Chondrocyte (in vitro differentiated cells): ENCODE measurements at places on chromosomes 11 and 22. TPM values are rescaled to one million over a fixed set of nuclear protein-coding genes. Genes with fewer than 3 reads are reported as not detected.

GRCh38 chr22:39309881-39310714, 9.3 kb downstream of the RPL3 start:
- H3K4me3 ChIP-seq = peak overlapping the region; percentile 13
- peaks cover 71% of the 10 kb centered on the region for H3K4me1 ChIP-seq
- H3K27me3 ChIP-seq = no peaks in the 10 kb centered on the region
- H3K27ac ChIP-seq = peak overlapping the region; percentile 100

GRCh38 chr11:121350314-121351082, 57.9 kb downstream of the SC5D start:
- H3K27ac ChIP-seq = no peak overlapping the region
- no peak overlapping the region for H3K4me3 ChIP-seq
- DNase-seq = no peak
- no peaks in the 10 kb centered on the region for H3K36me3 ChIP-seq
- peaks cover 34% of the 10 kb centered on the region for H3K27me3 ChIP-seq

DNA sequence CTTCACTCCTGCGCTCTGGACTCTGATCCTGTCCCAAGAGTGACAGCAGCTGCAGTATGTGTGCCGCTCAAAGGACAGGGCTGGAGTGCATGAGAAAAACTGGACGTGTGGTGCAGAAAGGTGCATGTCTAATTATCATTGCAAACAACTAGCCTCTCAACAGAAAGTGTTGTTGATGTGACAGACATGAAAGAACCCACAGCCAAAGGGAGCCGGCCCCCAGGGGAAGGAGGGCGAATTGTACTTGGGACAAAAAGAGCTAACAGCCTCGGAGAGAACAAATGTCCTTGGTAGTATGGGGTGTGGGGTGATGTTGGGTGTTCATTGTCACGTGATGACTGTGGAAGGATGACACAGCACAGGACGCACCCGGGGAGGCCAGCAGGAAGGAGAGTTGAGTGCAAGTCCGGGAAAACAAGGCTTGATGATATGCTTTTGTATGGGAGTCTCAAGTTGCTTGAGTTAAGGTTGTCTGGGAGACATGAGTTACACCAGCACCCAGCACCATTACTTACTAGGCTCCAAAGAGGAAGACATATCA, 325.5 kb downstream of the NTM start:
- H3K4me1 ChIP-seq = peaks cover 12% of the 10 kb centered on the region
- DNase-seq = no peak
- no peaks in the 10 kb centered on the region for H3K36me3 ChIP-seq
- no peak overlapping the region for H3K4me3 ChIP-seq

The MYBPC3 gene
- total RNA-seq = not detected in 3 replicates

The APOA1 gene
- not detected in 3 replicates for total RNA-seq

The IFITM10 gene
- total RNA-seq = 39.8 to 159 TPM (median 41.2 TPM) in 3 replicates

The TIMP3 gene
- total RNA-seq = 51.1 to 126 TPM (median 126 TPM) in 3 replicates
